ENCODE measurements at places on chromosomes 1 and 21.

GRCh38 chr1:155504207-155504606 is 58.4 kb downstream of the ASH1L start:
- H3K4me1 ChIP-seq = peaks cover 33% of the 10 kb centered on the region
- no peak overlapping the region for H3K4me3 ChIP-seq
- H3K27me3 ChIP-seq = no peaks in the 10 kb centered on the region
- no peak overlapping the region for H3K27ac ChIP-seq
- H3K36me3 ChIP-seq = peaks cover 5% of the 10 kb centered on the region
- peak; percentile 21 for DNase-seq

GRCh38 chr1:109630081-109630897 is 10.7 kb downstream of the AMPD2 start:
- DNase-seq = peak; percentile 41
- no peaks in the 10 kb centered on the region for H3K27me3 ChIP-seq
- no peak overlapping the region for H3K27ac ChIP-seq
- H3K4me3 ChIP-seq = no peak overlapping the region
- peaks cover 40% of the 10 kb centered on the region for H3K36me3 ChIP-seq

GRCh38 chr21:22754746-22755145 is 1756.5 kb downstream of the NCAM2 start:
- no peak for DNase-seq
- H3K27ac ChIP-seq = no peak overlapping the region
- no peak overlapping the region for H3K4me3 ChIP-seq
- H3K27me3 ChIP-seq = no peaks in the 10 kb centered on the region

GRCh38 chr1:112673592-112674439 is 643 bp upstream of the MOV10 start:
- DNase-seq = peak; percentile 19
- H3K27ac ChIP-seq = peak overlapping the region; percentile 97
- no peaks in the 10 kb centered on the region for H3K27me3 ChIP-seq

GRCh38 chr1:17128361-17128760 is 9.1 kb upstream of the PADI2 start:
- no peaks in the 10 kb centered on the region for H3K4me1 ChIP-seq
- no peaks in the 10 kb centered on the region for H3K36me3 ChIP-seq
- H3K4me3 ChIP-seq = no peak overlapping the region
- peaks cover 11% of the 10 kb centered on the region for H3K27me3 ChIP-seq

Data from activated CD4-positive, alpha-beta T cell treated with anti-CD3 and anti-CD28 coated beads, Interleukin-2, amount 10 ng/mL, durations not matched to agents 7 days and 5 days (primary cell).